ENCODE measurements at places on chromosomes 7 and 10.

DNA sequence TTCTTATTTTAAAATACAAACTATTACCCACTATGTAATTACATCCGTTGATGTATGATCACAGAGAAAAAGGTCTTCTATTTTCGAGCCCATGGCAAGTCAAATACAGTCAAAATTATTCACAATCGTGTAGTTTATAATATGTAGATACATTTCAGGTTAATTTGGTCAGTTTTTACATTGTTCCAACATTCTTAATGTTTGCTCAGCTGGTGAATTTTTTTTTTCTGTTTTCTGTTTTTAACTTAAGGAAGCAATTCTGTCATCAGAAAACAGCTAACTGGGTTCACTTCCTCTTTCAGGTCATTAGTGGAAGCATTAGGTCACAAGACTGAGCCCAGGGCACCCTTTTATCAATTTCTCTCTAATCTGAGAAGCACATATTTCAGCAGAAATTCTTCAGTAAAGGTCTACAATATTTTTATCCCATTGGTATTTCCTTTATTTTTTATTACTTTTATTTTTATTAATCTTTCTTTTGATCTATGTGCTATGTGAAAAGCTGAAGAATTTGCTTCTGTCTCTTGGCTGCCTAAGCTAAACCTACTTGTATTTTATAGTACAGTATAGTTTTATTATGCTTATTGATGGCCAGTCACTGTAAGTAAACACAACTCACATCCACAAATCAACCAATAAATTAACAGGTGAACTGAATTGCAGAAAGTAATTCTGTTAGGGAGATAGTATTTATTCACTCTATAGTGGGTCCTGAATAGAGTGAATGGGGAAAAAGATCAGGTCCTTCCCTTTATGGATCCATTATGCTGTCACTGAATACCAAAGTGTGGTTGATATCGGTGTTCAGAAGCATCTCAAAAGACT lies 84.6 kb downstream of the ICA1 start:
- DNase-seq, result no peak

GRCh38 chr10:5894873-5895272 lies 4.8 kb downstream of the FBH1 start:
- no peak for DNase-seq

DNA sequence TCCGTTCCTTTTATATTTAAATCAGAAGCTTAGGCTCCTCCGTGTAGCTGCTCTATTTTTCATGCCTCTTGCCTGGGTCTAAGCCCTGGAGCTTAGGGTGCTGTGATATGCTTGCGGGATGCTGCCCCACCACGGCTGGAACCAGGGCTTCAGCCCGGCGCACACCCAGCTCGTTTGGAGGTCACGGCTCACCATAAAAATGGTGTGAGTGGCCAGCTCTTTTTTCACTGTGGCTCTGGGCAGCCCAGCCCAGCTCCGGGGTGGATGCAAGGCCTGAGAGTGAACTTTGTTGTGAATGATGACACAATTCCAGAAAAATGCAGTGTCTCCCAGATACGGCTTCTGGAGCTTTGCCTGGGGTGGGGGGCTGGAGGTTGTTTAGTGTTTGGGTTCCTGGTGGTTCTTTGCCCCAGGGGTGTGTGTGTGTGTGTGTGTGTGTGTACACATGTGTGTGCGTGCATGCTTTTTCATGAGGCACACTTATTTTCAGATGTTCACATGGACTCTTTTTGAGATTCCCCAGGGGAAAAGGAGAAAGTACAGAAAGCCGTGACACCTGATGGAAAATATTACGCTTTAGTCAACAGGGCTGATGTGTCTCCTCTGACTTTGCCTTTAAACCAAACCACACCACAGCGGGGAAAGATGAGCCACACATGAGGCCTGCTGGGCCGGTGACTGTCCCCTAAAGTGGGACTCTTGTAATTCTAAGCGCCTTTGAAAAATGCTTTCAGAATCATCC lies 46.2 kb downstream of the GRK5 start:
- no peak for DNase-seq

GRCh38 chr10:71840958-71841335 lies 10.1 kb downstream of the PSAP start:
- DNase-seq, result no peak

- DNase-seq, result no peak
These were observed 48.7 kb downstream of the GPR141 start for GRCh38 chr7:37732253-37732652.

- DNase-seq, result no peak
These were observed 34.9 kb downstream of the LMOD2 start for GRCh38 chr7:123690550-123690949.

Measured in NCI-H1092 treated with DMSO at 0.1 percent for 48 hours (cell line).